ENCODE measurements at places on chromosomes 6 and 20.

DNA sequence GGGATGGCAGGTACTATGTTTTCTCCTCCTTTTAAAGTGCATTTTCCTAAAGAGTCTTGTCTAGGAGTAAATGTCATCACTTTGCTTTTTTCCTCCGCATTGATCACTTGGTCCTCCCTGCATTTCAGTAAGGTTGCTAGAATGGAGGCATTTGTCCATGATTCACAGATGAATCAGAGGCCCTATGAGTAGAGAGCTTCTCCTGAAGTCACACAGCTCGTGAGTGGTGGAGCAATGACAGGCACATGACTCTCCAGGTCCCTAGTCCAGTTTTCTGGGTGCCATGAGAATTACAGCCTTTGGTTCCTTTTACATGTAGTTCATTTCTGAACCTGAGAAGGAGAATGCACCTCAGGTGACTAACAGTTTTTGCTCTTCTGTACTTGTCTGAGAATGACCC lies 50.5 kb downstream of the HLA-A start:
- no peak for DNase-seq

- no peak for DNase-seq
These were observed 278.9 kb downstream of the CENPW start for GRCh38 chr6:126618639-126619343.

DNA sequence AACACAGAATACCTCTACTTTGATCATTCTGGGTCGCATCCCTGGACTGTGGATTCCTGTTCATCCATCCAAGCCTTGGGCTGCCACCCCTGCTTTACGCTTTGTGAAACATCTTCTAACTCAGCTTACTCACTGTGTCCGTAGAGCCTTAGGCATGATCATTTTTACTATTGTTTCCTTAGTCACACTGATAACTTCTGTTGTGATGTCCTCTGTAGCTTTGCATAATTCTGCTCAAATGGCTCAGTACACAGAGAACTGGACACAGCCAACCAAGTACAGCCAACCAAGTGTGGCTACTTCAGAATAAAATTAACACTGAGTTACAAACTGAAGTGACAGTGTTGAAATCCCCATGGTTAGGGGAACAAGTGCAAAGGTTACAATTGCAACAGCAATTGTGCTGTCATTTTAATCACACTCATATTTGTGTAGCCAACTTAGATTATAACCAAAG lies 8.6 kb upstream of the FKBP1A start:
- no peak for DNase-seq

DNA sequence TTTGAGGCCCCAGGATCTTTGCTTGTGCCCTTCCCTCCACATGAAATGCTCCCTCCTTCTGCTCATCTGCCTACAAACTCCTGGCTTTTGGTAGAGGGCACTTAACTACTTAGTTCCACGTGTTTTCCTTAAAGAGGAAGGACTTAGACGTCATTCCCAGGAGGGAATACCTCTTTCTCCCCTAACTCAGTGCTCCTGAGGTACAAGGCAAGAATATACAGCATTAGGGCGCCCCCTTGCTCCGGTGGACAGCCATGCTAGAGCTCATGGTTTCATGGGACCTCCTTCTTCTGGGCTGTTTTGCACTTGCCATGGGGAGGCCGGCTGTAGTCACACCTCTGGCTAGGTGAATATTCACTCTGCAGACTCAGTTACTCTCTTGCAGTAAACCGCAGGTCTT lies 93.8 kb upstream of the LY86 start:
- no peak for DNase-seq

GRCh38 chr6:130671119-130671518 lies 156.1 kb upstream of the SMLR1 start:
- DNase-seq = no peak

- DNase-seq = no peak
These were observed 72.1 kb downstream of the MAP3K5 start for GRCh38 chr6:136720045-136720770.

DNA sequence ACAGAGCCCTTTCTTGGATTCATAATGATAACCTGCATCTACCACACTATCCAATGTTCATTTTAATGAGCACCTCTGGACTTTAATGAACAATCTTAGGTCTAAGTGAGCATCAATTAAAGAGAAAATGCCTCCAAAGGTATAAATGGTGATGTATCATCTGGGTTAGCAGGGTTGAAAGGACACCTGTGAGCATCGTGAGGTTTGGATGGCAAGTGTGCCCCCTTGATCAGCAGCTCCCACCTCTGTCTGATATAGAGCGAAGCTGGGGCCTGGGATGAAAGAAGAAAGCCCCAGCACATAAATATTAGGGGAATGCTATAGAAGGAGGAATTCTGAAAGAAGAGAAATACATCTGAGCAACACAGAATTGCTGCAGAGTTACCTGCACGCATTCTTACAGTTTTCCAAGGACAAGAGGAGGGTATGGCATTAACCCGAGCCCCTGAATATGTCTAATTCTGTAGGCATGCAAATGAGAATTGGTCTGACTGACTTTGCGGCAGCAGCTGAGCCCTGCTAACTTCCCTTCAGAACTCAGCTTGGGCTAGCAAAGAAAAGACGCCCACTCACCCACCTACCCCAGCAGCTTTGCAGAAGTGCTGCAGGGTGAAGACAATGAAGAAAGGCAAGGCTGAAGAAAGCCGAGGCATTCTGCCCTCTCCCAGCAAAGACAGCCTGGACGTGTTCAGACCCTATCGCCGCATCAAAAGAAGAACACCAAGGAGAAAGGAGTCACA lies 136.2 kb downstream of the GMPR start:
- DNase-seq = no peak

- DNase-seq = no peak
These were observed 25.8 kb upstream of the CEP85L start for GRCh38 chr6:118677193-118677592.

DNA sequence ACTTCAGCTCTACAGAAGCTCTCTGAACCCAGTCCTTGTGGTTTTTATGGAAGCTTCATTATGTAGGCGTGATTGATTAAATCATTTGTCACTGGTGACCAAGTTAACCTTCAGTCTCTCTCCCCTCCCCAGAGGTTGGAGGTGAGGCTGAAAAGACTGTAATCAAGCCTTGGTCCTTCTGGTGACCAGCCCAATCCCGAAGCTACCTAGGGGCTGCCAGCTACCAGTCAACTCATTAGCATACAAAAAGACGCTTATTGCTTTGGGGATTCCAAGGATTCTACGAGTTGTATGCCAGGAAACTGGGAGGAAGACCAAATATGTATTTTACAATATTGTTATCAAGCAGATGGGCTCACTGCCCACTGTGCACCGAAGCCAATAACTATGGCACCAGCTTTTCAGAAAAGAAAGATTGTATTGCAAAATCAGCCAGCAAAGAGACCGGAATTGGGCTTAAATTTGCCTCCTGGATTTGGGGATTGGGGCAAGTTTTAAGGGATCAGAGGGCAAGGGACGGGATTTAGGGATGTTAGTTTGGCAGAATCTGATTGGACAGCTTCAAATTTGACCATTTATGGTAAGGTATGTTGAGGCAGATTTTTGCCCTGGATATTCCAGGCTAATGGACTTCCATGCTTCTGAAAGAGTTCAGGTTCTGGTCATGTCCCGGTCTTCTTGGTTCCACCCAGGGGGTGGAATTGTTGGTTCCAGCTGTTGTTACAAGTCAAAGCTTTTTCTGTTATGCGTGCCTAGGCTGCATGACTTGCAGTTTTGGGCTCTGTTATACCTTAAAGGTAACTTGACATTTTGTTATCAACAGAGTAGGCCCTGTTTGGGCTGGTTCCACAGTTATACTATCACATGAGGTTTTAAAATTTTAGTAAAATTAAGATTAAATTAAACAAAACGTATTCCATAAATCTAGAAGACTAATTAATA lies 167.4 kb downstream of the COL9A1 start:
- no peak for DNase-seq

GRCh38 chr6:146891615-146892265 lies 293.0 kb downstream of the ADGB start:
- no peak for DNase-seq

- DNase-seq = no peak
These were observed 1252.8 kb upstream of the GJE1 start for GRCh38 chr6:140879946-140880345.

- no peak for DNase-seq
These were observed 654 bp downstream of the TBC1D7 start for GRCh38 chr6:13327691-13328075.

DNA sequence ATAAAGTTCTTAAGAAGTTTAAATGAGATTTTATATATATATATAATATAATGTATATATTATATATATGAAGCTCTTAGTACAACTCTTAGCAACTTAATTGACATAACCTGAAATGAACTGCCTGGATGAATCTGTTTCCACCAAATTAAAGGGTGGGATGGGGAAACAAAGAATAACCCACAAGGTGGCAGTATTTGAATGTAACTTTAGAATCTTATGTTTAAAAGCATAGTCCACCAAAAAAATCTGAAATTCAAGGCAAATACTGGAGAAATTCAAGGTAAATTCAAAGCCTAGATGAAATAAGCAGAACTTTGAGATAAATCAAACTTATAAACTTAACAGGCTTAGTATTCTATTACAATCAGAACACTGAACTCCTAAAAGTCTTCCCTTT lies 4.4 kb upstream of the IBTK start:
- DNase-seq = no peak

DNA sequence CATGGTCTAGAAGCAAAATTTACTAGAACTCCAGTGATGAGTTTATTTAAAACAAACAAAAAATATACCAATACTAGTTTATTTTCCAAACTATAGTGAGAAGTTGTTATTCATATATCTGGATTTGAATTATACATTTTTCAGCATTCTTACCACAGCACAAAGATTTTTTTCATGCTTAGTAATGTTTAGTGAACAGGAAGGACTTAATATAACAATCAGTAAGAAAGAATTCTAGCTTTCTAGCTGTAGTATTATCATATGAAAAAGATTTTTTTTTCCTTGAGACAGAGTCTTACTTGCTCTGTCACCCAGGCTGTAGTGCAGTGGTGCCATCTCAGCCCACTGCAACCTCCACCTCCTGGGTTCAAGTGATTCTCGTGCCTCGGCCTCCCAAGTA lies 13.8 kb downstream of the MARCKS start:
- DNase-seq = no peak

DNA sequence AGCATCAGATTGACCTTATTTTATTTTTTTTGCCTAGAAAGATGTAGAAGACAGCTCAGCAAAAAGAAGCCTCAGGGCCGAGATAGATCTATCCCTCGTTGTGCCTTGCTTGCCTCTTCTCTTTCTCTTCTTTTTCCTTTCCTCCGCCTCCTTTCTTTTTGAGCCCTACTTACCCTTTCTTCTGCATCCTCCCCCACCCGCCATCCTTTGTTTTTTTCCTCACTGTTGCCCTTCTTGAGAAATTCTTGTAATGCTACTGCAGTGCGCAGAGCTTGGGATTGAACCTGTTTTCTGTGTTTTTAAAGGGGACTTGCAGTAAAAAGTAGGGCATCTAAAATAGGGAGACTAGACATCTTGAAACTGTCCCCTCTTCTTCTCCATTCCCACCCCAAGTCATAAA lies 18.6 kb downstream of the RALY start:
- no peak for DNase-seq

DNA sequence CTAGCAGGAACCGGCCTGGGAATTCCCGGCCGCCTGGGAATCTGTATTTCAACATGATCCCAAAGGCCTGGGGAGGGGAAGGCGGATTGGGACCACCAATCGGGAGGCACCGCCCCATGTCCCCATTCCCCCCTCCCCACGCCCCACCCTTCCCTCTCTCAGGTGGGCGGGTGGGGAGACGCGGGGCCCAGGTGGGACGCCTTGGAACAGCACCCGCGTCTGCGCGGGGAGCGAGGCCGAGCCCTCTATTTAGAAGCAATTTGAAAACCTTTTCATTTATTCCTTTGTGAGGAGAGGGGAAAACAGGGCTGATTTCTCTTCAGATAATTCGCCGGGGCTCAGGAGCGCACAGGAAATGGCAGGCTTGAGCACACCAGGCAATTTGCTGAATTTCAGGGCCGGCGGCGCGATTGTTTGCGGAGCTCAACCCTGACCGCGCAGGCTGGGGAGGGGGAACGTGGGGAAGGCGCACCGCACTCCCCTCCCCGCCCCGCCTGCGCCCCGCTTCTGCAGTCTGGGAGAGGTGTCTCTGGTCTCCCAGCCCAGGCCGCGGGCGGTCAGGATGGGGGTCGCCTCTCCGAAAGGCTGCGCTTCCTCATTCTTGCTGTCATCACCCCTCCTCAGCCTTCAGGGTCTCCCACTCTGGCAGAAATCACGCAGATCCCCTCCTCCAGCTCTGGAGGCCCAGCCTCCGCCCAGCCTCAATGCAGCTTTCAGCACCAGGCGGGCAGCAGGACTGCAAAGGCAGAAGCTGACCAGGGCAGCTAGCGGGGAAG lies 170.0 kb downstream of the GRM4 start:
- DNase-seq = no peak

DNA sequence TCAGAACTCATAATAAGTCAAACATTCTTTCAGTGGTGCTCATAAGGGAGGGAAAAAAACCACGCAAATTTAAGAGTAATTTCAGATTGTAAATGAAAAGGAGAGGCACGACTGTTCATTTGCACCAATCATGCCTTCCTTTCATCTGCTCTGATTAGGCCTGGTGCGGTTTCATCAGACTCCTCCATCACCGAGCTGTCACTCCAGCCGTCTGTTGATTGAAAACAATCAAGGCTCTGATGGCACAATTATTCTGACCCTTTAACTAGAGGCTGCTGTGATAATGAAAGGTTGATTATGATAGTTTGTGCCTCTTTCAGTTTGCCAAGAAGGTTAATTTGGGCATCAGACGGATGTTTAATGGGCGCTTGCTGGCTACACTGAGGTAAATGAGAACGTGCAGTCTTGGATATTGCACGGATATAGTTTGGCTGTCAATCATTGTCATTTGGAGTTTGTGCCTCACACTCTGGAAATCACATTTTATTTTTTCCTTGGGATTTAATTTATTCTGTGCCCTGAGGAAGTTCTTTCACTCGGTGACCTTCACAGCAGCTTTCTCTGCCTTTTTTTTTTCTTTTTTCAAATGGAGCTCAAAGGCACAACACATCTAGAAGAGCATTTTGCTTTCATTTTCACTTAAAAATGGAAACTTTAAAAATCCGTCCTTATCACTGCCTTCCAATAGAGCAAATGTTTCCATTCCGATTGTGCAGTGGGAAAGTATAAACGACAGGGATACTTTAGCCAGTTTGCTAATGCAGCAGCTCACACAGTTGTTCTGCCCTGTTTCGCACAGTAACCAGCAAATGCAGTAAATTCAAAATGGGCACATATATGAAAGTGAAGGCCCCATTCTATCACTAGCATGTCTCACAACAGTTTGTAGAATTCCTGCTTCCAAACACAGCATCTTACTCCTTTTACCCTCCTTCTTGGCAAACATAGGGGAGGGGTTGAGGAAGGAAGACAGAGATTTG lies 172.8 kb downstream of the KLHL32 start:
- no peak for DNase-seq
